ENCODE measurements at places on chromosomes 12 and 14.

DNA sequence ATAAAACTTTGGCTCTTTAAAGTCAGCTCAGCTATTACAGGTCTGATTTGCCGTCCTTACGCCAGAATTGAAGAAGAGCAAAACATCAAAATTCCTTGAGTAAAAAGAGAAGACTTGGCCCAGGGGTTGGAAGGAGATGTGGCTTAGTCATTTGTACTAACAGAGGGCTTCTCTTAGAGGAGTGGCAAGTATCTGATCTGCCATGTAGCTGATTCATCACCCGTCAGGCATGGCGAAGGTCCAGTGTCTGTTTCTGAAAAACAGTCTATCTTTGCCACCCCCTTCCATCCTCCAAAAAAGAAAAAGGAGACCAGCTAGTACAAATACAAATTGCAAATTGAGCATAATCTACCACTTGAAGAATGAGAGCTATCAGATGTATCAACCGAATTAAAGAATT lies 91.9 kb downstream of the RAD52 start:
- no peak for DNase-seq

DNA sequence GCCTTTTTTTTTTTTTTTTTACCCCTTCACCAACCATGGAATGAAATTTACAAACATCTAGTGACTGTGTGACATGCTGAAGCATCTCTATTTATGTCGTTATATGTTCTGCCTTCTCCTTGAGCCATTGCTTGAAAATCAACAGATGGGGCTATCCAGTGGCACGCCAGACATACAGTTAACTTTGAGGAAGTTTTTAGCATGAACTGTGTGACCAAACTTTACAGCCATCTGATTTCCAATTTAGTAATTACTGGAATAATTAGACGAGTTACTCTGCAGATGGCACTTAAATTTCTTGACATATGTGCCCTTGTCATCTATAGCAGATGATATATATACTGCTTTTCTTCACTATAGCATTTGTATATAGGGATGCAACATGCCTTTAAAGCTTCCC lies 192.1 kb downstream of the SNAPC1 start:
- no peak for DNase-seq

- DNase-seq, result no peak
These were observed 68.8 kb upstream of the RTL1 start for GRCh38 chr14:100972118-100972897.

- no peak for DNase-seq
These were observed 337.1 kb downstream of the PCNX1 start for GRCh38 chr14:71244341-71244740.

GRCh38 chr12:116759783-116760621 lies 21.9 kb downstream of the RNFT2 start:
- DNase-seq, result peak; percentile 35

DNA sequence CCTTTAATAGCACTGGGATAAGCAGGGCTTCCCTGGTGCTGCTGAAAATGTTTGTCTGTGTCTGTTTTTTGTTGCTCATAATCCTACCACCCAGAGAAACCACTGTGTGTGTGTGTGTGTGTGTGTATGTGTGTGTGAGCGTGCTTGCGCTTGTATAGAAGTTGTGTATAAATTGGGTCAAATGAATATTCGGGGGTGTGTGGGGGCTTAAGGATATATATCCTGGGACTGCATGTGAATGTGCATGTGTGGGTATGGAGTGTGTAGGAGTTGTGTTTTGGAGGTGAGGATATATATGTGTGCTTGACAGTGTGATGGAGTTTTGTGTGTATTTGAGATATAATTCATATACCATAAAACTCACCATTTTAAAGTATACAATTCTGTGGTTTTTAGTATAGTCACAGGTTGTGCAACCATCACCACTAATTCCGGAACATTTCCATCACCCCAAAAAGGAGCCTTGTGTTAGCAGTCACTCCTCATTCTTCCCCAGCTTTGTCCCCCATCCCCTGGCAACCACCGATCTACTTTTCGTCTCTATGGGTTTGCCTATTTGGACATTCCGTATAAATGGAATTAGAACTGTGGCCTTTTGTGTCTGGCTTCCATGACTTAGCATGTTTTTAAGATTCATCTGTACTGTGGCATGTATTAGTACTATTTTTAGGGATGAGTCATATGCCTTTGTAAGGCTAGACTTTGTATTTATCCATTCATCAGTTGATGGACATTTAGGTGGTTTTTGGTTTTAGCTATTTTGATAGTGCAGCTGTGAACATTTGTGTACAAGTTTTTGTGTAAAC lies 25.6 kb downstream of the TCTN1 start:
- no peak for DNase-seq

- no peak for DNase-seq
These were observed 4.3 kb downstream of the MBIP start for GRCh38 chr14:36316131-36316530.

DNA sequence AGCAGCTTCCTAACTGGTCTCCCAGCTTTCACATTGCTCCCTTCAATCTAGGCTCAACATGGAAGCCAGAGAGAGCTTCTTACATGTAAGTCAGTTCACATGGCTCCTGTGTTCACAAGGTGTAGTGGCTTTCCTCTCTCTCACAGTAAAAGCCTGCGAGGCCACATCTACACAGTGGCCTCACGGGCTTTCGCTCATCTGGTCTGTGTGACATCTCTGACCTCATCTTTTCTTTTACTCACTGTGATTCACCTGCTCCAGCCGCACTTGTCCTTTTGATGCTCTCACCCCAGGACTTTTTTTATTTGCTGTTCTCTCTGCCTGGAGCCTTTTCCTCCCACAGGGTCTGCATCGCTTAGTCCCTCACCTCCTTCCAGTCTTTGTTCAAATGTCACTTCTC lies 122.1 kb downstream of the SLC5A8 start:
- DNase-seq, result no peak

DNA sequence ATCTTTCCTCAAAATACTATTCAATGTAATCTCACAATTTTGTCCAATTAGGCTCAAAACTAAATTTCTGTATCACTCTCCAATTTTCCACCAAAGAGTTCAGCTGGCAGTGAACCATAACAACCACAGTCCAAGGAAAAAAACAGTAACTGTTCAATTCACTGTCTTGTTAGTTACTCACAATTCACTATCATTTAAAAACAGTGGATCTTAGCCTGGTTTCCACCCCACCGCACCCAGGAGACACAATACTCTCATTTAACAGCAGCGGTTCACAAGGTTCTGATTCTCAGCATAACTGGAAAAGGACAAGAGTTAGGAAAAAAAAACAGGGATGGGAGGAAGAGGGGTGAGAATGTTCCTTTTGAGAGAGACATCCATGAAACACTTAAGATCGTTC lies 40.5 kb downstream of the MED13L start:
- no peak for DNase-seq

DNA sequence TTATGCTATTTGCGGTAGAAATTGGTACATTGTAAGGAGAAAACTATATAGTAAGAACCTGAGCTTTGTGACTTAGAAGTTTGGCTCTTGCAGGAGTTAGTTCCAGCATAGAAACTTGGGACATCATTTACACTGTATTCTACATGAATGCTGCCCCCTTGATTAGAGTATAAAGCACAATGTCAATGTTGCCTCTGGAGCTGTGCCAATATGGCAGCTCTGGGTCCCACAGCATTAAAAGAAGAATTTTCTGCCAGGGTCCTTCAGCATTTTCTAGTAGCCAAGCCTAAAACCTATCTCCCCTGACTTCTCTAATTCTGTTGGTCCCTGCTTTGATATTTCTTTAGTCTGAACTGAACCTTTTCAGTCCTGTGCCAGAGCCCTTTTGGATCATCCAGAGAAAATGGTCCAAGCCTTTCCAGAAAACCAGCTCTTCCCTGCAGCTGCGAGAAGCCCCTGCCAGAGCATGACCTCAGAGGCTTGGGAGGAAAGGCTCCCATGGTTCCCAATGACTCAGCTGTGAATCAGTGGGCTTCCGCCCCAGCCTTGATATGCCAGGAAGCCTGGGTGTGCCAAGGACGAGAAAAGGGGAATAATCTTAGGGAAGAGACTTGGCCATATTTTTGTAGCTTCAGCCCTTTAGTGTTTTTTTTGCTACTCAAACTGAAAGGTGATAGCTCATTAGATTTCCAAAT lies 43.2 kb downstream of the PLEKHG7 start:
- DNase-seq, result no peak

GRCh38 chr14:92988786-92989755 lies 66.1 kb downstream of the CHGA start:
- no peak for DNase-seq

- no peak for DNase-seq
These were observed 120.4 kb upstream of the KRR1 start for GRCh38 chr12:75631831-75632230.

DNA sequence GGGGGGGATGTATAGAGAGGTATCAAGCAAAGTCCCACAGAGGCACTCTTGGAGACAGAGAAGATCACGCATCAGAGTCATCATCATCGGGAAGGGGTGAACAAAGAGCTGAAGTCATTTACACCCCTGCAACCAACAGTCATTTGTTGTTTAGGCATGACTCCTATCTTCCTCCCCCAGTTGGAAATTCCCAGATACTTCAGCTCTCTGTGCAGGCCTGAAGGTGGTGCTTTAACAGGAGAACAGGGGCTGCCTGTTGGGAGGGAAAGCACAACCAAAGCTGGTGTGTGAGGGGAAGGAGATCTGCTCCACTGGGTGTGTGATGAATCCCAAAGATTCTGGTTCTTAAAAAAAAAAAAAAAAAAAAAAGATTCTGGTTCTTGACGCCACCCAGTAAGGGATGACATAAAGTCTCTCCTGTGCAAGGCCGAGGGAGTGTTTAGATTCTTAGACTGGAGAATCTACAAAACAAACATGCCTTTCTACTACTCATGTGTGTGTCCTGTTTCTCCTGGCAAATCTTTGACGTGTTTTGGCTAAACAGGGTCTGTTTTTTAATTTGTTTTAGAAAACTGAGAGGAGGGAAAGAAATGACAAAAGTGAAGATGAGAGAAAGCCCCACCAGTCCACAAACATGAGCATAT lies 121.0 kb upstream of the ARHGAP5 start:
- no peak for DNase-seq

DNA sequence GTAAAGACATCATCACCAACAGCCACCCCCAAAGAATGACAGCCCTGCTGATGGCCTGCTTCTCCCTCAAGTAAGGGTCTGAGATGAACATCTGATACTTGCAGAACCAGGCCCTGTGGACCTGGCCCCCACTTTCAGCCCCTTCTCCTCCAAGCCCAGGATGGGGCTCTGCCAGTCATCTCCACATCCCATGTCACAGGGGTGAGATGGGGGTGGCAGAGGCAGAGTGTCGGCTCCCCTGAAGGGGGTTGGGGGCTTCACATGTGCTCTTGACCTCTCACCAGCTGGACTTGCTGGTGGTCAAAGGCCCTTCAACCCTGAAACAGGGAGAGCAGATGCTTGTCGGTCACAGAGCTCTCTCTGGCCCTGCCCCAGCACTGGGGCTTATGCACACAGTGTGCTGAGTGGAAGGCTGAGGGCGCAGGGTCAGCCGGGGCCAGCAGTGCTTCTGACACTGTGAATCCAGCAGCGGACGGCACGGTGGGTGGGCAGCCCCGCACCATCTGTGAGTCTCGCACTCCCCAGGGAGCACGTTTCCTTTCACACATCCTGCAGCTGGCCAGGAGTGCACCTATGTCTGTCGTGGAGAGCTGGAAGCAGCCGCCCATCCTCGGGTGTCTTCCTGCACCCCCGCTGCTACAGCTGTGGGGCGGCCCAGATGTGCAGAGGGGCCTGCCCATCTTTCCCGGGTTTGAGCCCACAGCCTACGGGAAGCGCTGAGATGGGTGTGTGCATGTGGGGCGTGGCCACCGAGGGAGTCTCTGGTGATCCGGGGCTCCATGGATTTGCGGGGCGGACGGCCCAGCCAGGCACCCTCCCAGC lies 94.3 kb downstream of the ADGRD1 start:
- DNase-seq, result no peak

DNA sequence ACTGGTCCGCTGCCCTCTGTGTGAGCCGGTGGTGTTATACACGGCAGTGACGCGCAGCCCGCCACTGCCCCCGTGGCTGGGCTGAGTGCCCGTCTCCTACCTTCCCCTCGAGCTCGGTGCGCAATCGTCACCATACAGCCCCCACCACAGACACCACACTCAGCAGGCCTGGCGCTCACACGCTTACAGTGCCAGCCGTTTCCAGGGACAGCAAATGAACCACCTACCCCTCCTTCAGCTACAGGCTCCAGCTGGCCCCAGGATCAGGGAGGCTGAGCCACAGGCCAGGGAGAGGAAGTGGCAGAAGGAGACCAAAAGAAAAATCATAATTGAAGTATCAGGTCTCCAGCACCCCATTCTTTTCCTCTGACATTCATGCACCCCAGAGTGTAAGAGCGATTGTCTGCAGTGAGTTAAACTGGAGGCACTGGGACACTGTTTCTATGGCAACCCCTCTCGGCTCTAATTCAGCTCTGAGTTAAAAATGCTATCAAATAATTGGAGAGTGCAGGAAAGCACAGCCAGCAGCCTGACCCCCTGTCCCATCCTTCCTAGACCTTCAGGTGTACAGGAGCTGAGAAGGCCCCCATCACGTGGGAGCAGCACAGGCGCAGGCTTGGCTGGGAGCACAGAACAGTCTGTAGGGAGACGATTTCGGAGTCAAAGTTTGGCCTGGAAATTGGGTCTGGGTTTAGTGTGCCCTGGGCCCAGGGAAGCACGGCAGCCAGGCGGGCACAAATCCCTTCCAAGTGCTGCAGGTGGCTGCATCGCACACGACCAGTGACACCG lies 18.0 kb downstream of the LRTM2 start:
- no peak for DNase-seq

DNA sequence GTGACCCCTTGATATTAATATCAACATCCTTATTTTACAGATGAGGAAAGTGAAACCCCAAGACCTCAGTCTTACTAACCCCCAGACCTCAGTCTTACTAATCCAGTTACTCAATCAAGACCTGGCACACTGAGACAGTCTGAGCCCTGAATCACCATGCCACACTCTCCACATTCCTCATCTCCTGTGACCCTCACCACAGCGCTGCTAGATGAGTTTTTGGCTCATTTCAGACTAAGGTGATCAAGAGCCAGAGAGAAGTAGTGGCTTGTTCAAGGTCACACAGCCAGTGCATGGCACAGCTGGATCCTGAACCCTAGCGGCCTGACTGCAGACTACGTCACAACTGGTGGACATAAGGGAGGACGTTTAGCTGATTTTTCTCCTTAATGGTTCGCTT lies 579.2 kb downstream of the BCL11B start:
- no peak for DNase-seq

GRCh38 chr12:65537978-65538377 lies 259.5 kb downstream of the MSRB3 start:
- no peak for DNase-seq

GRCh38 chr14:95480887-95481226 lies 35.6 kb downstream of the SYNE3 start:
- no peak for DNase-seq

DNA sequence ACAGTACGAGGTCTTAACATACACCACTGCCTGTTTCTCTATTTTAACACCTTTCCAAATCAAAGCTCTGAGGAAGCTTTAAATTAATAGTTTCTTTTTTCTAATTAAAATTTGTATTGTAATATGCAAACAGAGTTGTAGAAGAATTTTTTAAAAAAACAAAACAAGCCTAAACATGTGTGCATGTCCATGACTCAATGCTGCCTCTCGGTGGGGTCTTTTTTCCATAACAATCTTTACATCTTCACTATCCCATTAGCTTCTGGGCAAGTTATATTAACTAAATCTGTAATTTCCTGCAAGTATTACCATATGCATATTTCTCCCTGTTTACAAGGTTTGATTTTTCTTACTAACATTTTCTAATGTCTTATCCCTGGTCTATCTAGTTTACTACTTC lies 143.9 kb upstream of the NAV3 start:
- no peak for DNase-seq

- no peak for DNase-seq
These were observed 186.6 kb downstream of the PHLDA1 start for GRCh38 chr12:75844985-75845384.

- DNase-seq, result peak; percentile 65
These were observed 1352.9 kb downstream of the TMEM121 start for GRCh38 chr14:106879241-106879640.
